Motor neuron (in vitro differentiated cells): ENCODE measurements at places on chromosomes 2 and 18. TPM values are rescaled to one million over a fixed set of nuclear protein-coding genes. Genes with fewer than 3 reads are reported as not detected.

SPEG gene
- total RNA-seq: 31.1 and 31.7 TPM in 2 replicates

HOXD8 gene
- 18.1 and 19.4 TPM in 2 replicates for total RNA-seq

SNTG2 gene
- total RNA-seq: 0.21 TPM in 1 of 2 replicates, not detected in the other

SPC25 gene
- total RNA-seq: 12.1 and 12.2 TPM in 2 replicates

USP14 gene
- 77.0 and 85.1 TPM in 2 replicates for total RNA-seq

MC4R gene
- total RNA-seq: 0.33 and 0.56 TPM in 2 replicates

ROCK2 gene
- 24.3 and 25.9 TPM in 2 replicates for total RNA-seq
